ENCODE measurements at places on chromosomes 1 and 21.

DNA sequence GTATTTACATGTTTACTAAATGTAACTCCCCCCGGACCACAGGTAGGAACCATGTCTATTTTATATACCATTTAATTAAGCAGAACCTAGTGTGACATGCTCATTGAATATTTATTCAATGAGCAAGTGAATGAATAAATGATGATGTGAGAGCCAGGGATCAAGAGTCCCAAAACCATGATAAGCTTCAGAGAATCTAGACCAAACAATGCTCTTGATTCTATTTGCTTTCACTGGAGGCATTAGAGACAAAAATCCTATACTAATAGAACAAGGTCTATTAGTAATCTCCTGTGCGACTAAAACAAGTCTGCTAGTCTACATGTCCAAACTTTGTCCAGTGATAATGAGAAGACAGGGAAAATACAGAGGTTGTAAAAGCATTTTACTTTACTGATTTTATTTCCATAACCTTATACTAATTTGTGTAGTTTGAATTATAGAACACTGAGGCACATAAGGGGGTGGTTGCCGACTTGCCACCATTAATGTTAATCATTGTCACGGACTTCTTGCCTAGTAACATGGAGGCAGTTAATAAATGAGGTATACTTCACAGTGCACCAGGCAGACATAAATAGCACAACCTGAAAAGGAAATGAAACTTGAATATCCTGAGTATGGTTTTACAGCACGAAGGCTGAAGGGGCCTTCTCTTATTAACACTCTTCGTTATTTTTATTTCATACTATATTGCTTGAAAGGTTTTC, 69.8 kb downstream of the TBX15 start:
- peak; percentile 50 for DNase-seq

- DNase-seq = no peak
Measured at GRCh38 chr1:115669886-115670285, 28.1 kb downstream of the VANGL1 start.

DNA sequence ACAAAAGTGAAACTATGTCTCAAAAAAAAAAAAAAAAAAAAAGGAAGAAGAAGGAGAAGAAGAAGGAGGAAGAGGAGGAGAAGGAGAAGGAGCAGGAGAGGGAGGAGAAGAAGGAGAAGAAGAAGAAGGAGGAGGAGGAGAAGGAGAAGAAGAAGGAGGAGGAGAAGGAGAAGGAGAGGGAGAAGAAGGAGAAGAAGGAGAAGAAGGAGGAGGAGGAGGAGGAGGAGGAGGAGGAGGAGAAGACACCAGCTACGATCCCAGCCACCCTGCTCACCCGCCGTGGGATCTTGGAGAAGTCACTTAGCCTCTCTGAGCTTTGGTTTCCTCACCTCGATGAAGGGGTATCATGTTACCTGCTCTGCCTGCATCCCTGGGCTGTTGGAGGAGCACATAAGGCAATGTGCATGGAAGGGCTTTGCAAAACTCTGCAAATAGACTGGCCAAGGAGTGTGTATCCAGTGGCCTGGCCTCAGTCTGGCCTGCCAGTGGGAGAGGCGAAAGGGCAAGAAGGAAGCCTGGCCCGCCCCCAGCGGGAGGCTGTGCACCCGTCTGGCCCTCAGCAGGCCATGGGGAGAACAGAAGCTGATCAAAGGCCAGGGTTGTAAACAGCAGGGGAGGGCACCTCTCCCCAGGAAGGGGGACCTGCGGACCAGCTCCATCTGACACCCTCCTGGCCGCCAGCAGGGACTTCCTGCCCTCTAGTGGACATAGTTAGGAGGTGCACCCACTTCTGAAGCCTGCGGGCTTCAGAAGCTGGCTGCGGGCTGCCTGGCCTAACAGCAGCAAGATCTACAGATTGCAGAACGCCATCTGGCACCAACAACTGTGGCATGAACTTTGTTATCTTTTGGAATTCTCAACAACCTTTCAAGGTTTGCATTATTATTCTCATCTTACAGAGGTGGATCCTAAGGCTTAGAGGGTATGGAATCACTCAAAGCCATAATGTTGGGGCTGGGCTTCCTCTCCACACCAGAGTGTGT, 19.2 kb upstream of the CDK18 start:
- peak; percentile 84 for DNase-seq

GRCh38 chr1:29633771-29634170, 397.4 kb downstream of the PTPRU start:
- no peak for DNase-seq

- no peak for DNase-seq
Measured at GRCh38 chr1:228989992-228990827, 254.9 kb downstream of the RHOU start.

DNA sequence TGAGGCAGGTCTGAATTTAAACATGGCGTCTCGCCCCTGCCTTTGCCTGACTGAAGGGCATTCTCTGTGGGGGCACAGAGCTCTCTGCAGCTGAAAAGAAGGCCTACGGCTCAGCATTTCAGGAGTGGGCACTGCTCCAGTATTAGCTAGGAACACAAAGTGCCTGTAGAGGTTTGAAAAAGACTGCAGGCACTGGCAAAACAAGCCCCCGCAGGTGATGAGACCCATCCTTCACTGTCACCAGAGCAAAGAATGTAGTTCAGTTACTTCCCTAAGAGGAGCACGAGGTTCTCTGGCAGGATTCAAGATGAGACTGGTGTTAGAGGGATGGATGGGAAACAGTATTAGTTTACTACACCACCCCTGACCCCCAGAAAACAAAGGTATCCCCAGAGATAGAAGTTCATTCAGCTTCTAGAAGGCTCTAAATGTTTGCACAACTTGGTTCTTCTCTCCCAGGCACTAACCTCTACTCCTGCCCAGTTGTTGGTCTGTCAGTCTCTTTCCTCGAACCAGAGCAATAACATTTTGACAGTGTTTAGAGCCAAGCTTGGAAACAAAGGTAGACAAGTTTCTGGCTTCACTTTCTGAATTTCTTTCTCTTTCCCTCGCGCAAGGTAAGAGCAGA, 101.9 kb upstream of the KCNE2 start:
- DNase-seq = no peak

GRCh38 chr1:51303751-51304251, 26.6 kb downstream of the TTC39A start:
- DNase-seq = no peak

GRCh38 chr1:185786524-185786923, 52.3 kb downstream of the HMCN1 start:
- no peak for DNase-seq

GRCh38 chr1:245730801-245731200, 576.0 kb downstream of the KIF26B start:
- no peak for DNase-seq

- DNase-seq = no peak
Measured at GRCh38 chr1:211384524-211384923, 57.9 kb downstream of the TRAF5 start.

DNA sequence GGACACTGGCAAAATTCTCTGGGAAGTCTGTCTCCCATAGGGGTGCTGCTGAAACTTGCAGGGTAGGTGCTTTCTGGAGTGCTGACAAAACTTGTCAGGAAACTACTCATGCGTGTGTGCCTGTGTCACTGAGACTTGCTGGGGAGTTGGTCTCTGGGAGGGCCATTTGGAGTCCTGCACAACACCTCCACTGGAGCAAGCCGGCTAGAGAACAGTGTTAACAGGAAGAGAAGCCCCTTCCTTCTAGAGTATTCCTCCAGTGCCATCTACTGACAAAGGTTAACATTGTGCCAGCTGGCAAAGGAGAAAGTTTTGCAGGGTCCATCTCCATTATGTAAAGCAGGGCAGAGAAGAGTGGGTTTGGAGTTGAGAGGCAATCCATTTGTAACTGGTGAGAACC, 30.0 kb downstream of the ZMYM4 start:
- DNase-seq = peak; percentile 63

GRCh38 chr21:26554365-26554764, 18.7 kb downstream of the CYYR1 start:
- no peak for DNase-seq

DNA sequence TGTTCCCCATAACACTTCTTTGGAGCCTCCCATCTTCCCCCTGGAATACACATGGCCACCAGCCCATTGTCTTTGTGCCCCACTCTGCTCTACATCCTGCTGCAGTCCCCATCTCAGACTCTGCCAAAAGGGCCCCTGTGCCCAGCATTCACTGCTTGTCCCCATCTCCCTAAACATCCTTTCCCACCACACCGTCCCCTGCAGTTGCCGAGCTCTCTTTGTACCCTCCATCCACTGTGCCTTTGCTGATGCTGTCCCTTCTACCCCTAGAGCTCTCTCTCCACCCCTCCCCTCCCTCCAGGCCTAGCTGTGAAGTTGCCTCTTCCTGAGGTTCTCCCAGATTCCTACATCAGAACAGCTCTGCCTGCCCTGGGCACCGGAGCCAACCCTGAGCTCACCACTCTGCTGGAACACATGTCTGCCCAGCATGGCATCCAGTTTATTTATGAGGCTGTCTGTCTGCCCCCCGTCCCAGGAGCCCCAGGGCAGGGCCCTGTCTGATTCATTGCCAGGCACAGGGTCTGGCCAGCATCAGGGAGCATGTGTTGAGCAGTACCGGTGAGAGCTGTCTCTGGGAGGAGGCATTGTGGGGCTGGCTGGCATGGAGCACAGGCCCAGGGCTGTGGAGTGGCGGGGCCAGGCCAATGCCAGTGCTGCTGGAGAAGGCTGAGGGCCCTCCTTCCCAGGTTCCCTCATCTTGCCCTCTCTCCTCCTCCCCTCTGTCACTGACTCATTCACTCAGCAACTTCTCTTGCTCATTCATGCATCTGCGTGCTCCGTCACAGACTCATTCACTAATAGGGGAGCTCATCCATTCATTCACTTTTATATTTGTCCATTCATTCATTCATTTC, 28.8 kb downstream of the EDN2 start:
- DNase-seq = no peak

- no peak for DNase-seq
Measured at GRCh38 chr1:234958066-234958705, 170.5 kb downstream of the TOMM20 start.

DNA sequence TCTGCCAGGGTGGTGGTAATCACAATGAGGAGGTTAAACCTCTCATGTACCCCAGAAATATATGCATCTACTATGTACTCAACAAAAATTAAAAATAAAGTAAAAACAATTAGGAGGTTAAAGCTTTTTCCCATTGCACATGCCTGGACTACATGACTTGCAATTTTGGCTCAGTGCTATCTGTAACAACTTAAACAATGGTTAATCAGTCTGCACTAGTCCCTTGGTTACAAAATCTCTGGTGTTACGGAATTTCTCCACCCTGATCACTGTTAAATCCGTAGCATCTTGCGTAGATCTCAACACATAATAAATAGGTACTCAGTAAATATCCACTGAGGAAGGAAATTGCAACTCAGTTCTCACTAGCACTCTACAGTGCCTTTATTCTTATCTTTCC, 66.5 kb downstream of the SDCCAG8 start:
- no peak for DNase-seq

- no peak for DNase-seq
Measured at GRCh38 chr1:206111271-206111927, 5.8 kb downstream of the AVPR1B start.

DNA sequence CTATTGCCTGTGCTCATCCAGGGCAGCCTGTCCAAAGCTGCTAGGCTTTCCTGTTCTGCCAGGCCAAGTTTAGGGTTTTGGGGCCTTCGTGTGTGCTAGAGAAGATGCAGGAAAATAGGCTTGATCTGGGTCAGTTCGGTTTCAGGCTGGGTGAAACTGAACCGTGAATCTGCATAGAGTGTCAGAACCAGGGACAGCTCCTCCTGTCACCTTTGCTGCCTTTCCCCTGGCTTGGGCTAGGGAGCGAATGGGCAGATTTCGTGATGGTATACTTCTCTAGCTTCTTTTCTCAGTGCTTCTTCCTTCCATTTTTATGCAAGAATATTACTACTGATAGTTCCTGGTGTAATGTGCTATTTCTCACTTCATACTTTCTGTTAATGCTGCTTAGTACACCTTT, 6.0 kb upstream of the AGO1 start:
- peak; percentile 20 for DNase-seq

- DNase-seq = no peak
Measured at GRCh38 chr21:39913706-39914305, 46.6 kb downstream of the PCP4 start.

- no peak for DNase-seq
Measured at GRCh38 chr1:29162476-29163138, 19.1 kb downstream of the SRSF4 start.

GRCh38 chr1:203127666-203128430, at the start of gene ADORA1:
Gene ADORA1, plus strand, starts transcription at chr1:203127726. Its CDS starts 1,116 bp downstream, at chr1:203128842.
- no peak for DNase-seq

DNA sequence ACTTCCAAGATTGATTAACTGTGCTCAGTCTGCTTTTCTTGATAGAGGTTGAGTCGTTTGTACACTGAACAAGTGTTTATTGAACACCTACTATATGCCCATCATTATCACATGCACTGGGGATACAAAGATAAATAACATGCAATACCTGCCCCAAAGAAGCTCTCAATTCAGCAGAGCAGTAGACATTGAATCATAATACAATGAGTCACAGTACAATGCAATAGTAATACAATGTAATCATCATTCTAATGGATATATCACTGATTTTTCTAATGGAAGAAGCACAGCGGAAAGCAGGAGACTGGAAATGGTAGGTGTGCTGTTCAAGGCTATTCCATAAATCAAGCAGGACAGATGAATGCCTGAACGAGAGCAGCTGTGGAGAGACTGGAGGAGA, 3.7 kb upstream of the SEC16B start:
- DNase-seq = no peak

DNA sequence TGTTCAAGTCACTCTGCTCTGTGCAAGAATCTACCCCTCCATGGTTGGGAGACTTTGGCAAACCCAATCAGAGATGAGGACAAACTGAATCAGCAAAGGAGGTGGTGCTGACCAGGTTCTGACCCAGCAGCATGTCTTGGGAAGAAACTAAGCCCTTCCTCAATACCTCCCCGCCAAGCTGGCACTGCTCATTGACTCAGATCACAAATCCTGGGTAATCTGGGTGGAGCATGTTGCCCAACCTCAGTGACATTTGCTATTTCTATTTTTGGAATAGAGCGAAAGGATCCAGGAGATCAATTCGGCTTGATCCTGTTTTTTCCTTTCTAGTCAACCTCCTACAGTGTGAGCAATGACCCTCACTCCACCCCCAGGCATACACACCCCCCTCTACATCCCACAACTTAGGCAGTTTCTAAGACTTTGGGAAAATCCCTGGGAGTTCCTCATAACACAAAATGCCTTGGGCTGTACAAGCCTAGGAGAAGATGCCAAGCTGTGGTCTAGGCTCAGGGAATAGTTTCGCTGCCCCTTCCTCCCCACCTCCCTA, 166.8 kb upstream of the KCNJ6 start:
- DNase-seq = no peak

- DNase-seq = no peak
Measured at GRCh38 chr1:244414543-244414942, 37.2 kb downstream of the ADSS2 start.

- DNase-seq = no peak
Measured at GRCh38 chr1:211647711-211648121, 27.7 kb downstream of the NEK2 start.

- DNase-seq = no peak
Measured at GRCh38 chr1:6424000-6424565, 493 bp upstream of the ESPN start.

DNA sequence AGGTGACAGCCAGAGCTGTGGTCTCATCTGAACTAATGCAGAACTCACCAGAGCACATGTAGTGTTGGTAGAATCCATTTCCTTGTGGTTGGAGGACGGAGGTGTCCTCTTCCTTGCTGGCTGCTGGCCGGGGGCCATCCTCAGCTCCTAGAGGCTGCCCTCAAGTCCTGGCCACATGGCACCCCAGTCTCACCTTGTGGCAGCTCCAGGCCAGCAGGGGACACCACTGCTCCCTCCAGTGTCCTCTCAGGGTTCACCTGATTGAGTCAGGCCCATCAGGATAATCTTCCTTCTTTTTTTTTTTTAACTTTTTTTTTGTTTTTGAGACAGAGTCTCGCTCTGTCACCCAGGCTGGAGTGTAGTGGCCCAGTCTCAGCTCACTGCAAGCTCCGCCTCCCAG, 2.9 kb downstream of the KCNE1 start:
- DNase-seq = no peak

All from OCI-LY7 (cell line).